Smooth muscle cell of the umbilical artery (primary cell): ENCODE measurements at places on chromosomes 5 and 9. TPM values are rescaled to one million over a fixed set of nuclear protein-coding genes. Genes with fewer than 3 reads are reported as not detected.

FOXD4L5 gene
- total RNA-seq, result 0.09 and 0.30 TPM in 2 replicates

ANKRD18B gene
- 6.4 and 35.6 TPM in 2 replicates for total RNA-seq

MYORG gene
- 0.89 and 1.6 TPM in 2 replicates for total RNA-seq

ZFP2 gene
- total RNA-seq, result 0.55 and 0.89 TPM in 2 replicates

ARID3C gene
- total RNA-seq, result 0.18 TPM in 1 of 2 replicates, not detected in the other

FCN2 gene
- not detected in 2 replicates for total RNA-seq

DMRTA1 gene
- total RNA-seq, result 1.1 and 2.1 TPM in 2 replicates

TAS2R1 gene
- total RNA-seq, result not detected in 2 replicates

PCDHGB3 gene
- 6.5 and 6.8 TPM in 2 replicates for total RNA-seq

MBLAC2 gene
- total RNA-seq, result 4.2 and 6.1 TPM in 2 replicates

GABRG2 gene
- not detected in 2 replicates for total RNA-seq

ADRB2 gene
- total RNA-seq, result 0.18 and 0.30 TPM in 2 replicates

TEX48 gene
- not detected in 2 replicates for total RNA-seq

TNC gene
- 193 and 206 TPM in 2 replicates for total RNA-seq

IRGM gene
- not detected in 2 replicates for total RNA-seq

CCNO gene
- total RNA-seq, result 0.14 TPM in 1 of 2 replicates, not detected in the other

OR1Q1 gene
- not detected in 2 replicates for total RNA-seq

HNRNPK gene
- 393 and 553 TPM in 2 replicates for total RNA-seq

CARTPT gene
- not detected in 2 replicates for total RNA-seq

LRRC70 gene
- 0.83 and 1.2 TPM in 2 replicates for total RNA-seq

C9orf43 gene
- 0.30 and 0.69 TPM in 2 replicates for total RNA-seq

FLT4 gene
- 0.30 and 0.46 TPM in 2 replicates for total RNA-seq

OR1J4 gene
- not detected in 2 replicates for total RNA-seq

PCDHB2 gene
- 0.59 and 0.74 TPM in 2 replicates for total RNA-seq

CNTLN gene
- total RNA-seq, result 8.9 and 10.2 TPM in 2 replicates

RECK gene
- 54.0 and 66.6 TPM in 2 replicates for total RNA-seq

IL3 gene
- not detected in 2 replicates for total RNA-seq

TAF11L6 gene
- not detected in 2 replicates for total RNA-seq

OR2V2 gene
- not detected in 2 replicates for total RNA-seq
